ENCODE measurements at places on chromosomes 12 and 14.
A peak's percentile ranks its signal among the peaks of the same experiment; 100 is the strongest.

DNA sequence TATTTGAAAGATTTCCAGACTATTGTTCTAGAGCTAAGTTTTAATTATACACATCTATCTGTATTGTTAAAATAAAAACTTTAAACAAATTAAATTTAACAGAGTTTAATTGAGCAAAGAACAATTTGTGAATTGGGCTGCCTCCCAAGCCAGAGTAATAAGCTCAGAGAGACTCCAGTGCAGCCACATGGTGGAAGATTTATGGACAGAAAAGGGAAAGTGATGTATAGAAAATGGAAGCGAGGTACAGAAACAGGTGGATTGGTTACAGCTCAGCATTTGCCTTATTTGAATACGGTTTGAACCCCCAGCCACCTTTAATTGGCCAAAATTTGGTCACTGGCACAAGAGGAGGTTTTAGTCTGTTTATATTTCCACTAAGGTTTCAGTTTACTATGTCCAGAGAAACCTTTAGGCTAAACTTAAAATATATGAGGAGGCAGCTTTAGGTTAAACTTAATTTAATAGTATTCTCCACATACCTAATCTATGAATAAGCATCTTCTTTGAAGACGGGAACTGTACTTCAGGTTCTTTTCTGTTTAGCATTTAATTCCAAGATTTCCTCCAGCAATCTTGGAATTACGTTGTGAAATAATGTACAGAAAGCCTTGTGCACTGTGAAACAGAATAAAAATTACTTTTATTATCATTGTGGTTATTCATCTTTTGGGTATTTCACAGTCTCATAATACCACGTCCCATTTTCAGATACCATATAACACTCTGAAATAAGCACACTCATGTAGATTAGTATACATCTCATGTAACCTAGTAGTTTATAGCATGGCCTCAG lies 19.4 kb downstream of the SRGAP1 start:
- no peak for DNase-seq

- DNase-seq: no peak
Observed at GRCh38 chr12:46664761-46665287, 161.0 kb downstream of the SLC38A4 start.

DNA sequence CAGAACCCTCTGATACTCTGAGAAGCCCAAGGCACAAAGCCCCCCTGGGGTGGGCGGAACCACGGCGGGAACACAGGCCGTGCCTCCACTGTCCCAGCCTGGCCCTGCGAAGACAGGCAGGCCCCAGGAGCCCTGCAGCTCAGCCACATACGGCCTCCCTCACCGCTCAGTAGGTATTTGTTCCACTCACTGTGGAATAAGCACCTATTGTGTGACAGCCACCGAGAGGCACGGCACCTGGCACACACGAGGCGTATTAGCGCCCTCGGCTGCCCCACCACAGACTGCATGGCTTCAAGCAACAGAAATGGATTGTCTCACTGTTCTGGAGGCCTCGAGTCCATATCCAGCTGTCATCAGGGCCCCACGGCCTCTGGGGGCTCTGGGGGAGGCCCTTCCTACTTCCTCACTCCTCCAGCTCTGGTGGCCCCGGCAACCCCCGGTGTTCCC lies 66.3 kb downstream of the NCOR2 start:
- no peak for DNase-seq

GRCh38 chr12:84919271-84919670 lies 6.7 kb upstream of the SLC6A15 start:
- no peak for DNase-seq

DNA sequence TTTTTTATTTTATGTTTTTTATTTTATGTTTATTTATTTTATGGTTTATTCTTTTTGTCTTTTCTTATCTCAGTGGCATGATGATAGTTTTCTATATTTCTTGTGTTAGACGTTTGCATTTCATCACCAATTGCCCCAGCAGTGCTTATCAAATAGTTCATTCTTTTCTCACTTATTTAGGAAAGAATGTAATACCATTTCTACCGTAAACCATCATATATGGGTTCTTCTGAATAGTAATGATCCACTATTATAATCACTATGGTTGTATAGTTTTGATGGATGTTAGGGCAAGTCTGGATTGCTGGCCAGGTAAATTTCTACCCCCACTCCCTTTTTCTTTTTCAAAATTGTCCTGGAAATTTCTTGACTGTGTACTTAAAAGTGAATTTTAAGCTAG lies 134.6 kb upstream of the FBXO33 start:
- DNase-seq: no peak

GRCh38 chr12:9634969-9635754 lies 27.4 kb upstream of the KLRB1 start:
- DNase-seq: no peak

GRCh38 chr12:132413931-132414588 lies 75.9 kb upstream of the FBRSL1 start:
- DNase-seq: no peak

- DNase-seq: no peak
Observed at GRCh38 chr14:24665440-24665991, 31.5 kb upstream of the GZMB start.

GRCh38 chr12:58458102-58458501 lies 462.2 kb downstream of the LRIG3 start:
- no peak for DNase-seq

- DNase-seq: no peak
Observed at GRCh38 chr12:62943779-62944395, 8.9 kb upstream of the PPM1H start.

DNA sequence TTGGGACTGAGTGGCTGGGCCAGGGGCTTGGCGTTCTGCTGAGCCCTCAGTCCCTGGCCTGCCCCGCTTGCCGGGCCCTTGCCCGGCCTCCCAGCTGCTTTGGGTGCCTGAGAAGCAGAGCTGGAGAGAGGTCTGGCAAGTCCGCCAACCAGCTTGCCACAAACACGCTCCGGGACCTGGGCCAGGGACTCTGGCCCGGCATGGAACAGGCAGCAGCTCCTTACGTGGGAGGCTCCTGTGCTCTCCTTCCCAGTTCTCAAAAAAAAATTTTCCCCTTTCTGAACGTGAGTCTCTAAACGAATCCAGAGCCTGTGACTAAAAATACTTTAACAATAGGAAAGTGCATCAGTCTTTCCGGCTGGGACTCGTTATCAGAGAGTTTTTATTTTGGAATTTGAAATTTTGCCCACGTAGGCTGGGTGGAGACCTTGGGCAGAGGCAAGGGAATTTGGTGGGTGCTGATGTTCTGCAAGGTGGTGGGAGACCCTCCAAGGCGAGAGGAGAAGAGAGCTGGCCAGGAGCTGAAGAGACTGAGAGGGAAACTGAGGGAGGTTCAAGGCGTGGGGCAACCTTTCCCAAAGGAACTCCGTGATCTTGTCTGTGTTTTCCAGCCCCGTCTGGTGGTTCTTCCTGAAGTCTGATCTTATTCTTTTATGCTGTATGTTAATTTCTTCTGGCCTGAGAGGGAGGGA lies 6.8 kb upstream of the NR4A1 start:
- DNase-seq: peak; percentile 74

- DNase-seq: no peak
Observed at GRCh38 chr14:26121181-26121580, 476.7 kb downstream of the NOVA1 start.

DNA sequence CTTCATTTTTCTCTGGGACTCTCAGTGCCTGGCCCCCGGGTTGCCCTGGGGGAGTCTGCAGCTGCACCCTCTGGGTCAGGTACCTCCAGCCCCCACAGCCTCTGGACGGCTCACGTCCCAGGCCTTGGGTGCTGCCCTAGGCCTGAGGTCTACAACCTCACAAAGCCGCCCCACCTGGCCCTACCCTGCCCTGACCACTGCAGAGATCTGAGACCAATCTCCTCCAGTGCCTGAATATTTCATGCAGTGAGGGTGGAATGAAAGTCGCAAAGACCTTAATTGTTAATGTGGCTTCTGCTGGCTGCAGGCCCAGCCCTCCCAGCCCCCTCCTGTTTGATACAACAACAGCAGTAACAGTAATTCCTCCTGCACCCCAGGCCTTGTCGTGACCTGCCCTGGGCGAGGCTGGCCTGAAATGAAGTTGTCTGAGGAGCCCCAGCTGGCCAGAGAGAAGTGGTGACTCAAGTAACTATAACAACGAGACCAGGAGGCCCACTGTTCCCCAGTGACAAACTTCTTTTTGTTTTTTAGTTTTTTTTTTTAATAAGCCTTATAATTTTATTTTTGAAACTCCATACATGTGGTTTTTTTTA lies 8.8 kb upstream of the CCDC85C start:
- DNase-seq: peak; percentile 63

GRCh38 chr14:54674046-54674741 lies 107.3 kb downstream of the SAMD4A start:
- DNase-seq: no peak
